ENCODE measurements at places on chromosomes 1 and 21. TPM values are rescaled to one million over a fixed set of nuclear protein-coding genes. Genes with fewer than 3 reads are reported as not detected.

NR1I3 gene
- not detected for total RNA-seq

GREM2 gene
- 6.8 TPM for total RNA-seq

CYB561D1 gene
- total RNA-seq: 5.7 TPM

CD55 gene
- total RNA-seq: 26.4 TPM

TNFRSF8 gene
- total RNA-seq: not detected

OR2L13 gene
- total RNA-seq: not detected

MRPS14 gene
- 38.4 TPM for total RNA-seq
